ENCODE measurements at places on chromosomes 4 and X.

- no peak for DNase-seq
These were observed 651.1 kb downstream of the ANKRD50 start for GRCh38 chr4:124061413-124061812.

- no peak for DNase-seq
These were observed 14.8 kb upstream of the SPARCL1 start for GRCh38 chr4:87543835-87544461.

DNA sequence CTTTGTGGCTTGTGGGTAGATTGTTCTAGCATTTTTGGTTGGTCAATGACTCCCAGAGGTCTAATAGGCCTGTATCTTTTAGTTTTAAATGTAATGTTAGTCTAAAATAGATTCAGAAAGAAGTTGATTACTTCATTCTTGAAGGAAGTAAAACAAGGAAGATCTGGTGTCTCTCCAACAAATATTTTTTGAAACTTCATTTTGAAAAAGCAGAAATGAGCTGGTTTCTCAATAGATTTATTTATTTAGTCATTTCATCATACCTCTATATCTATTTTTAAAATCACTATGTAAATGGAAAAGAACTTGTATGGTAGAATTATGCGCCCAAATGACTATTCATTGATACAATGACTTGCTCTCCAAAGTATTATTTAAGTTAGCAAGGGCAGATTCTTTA, 7.2 kb downstream of the HTR2C start:
- no peak for DNase-seq

- DNase-seq, result no peak
These were observed 14.1 kb downstream of the RPS6KA3 start for GRCh38 chrX:20252381-20253231.

DNA sequence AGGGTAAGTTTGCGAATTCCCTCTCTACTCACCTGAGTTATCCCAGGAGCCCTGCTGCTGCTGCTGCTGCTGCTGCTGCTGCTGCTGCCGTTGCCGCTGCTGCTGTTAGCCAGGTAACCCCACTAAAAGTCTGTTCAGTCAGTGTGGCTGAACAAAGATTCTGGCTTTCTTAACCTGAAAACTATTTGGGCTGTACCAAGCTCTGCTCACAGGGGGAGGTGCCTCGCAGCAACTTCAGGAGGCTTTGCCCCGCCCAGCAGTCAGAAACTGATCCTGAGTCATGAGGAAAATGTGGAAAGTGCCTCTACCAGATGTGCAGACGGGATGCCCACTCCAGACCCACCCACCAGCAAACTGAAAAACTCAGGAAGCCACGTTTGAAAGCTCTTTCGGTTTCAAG, at the start of gene CAPN6:
Gene CAPN6 (minus strand): TSS at position 145 of the 400 bp plus-strand sequence. CDS start 6,547 bp downstream, outside the sequence.
- DNase-seq, result no peak

- no peak for DNase-seq
These were observed 66.3 kb upstream of the GAB1 start for GRCh38 chr4:143270256-143270838.
